ENCODE measurements at places on chromosomes 7 and 10.

DNA sequence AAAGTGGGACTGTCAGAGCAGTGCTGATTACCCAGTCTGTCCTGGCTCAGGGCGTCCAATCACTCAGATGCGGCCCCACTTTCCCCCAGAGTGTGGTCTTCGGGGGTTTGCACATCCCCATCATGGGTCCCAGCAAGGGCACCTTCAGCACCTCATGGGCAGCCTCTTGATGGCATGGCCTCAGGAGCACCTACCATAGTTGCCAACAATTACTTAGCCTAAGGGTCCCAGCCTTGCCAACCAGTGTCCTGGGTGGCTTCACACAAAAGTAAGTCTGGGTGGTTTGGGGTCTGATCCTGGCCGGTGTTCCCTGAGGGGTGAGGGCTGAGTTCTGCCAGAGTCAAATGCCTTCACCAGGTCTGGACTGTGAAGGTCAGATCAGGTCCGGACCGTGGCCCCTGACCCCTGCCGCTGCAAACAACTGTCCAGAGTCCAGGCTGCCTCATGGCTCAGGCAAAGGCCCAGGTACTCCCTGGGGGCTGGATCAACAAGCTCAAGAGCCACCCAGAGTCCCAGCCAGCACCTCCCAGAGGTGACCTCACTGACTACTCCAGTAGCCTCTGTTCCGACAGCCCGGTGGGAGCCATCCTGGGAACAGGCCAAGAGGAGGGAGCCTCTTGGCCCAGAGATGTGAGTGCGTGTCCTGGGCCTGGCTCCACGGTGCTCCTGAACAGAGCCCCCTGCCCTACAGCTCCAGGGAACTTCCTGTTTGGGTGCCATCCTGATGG is 6.2 kb upstream of the MARVELD1 start:
- no peak for DNase-seq

DNA sequence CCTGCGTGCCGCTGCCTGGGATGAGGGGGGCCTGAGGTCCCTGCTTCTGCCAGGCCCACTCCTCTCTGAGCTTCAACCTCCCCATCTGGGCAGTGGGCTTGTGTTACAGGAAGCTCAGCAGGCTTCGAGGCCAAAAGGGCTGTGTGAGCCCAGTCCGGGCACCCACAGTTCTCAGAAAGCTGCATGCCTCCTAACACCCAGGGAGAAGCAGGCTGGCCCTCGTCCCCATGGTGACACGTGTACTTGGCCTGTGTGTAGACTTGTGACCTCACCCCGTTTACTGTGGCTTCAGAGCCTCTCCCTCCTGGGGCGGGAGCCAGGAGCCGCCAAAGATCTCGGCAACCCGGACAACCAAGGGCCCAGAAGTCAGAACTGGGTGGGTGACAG is 2.2 kb upstream of the GRIFIN start:
- DNase-seq: no peak

- no peak for DNase-seq
Measured at GRCh38 chr7:138000081-138000701, 1.7 kb downstream of the CREB3L2 start.

- DNase-seq: no peak
Measured at GRCh38 chr10:16948361-16948760, 131.1 kb upstream of the RSU1 start.

GRCh38 chr10:58588673-58589265 is 76.1 kb downstream of the BICC1 start:
- DNase-seq: no peak

GRCh38 chr7:55534262-55534915 is 37.9 kb downstream of the VOPP1 start:
- DNase-seq: peak; percentile 77

- no peak for DNase-seq
Measured at GRCh38 chr7:120920591-120921274, 29.8 kb upstream of the ING3 start.

- DNase-seq: no peak
Measured at GRCh38 chr7:90910136-90910535, 314.0 kb downstream of the CDK14 start.

- no peak for DNase-seq
Measured at GRCh38 chr7:66206119-66206933, 1.2 kb downstream of the TPST1 start.

GRCh38 chr10:36163827-36164226 is 521.7 kb upstream of the FZD8 start:
- no peak for DNase-seq

- no peak for DNase-seq
Measured at GRCh38 chr7:157360483-157361025, 23.8 kb downstream of the DNAJB6 start.

DNA sequence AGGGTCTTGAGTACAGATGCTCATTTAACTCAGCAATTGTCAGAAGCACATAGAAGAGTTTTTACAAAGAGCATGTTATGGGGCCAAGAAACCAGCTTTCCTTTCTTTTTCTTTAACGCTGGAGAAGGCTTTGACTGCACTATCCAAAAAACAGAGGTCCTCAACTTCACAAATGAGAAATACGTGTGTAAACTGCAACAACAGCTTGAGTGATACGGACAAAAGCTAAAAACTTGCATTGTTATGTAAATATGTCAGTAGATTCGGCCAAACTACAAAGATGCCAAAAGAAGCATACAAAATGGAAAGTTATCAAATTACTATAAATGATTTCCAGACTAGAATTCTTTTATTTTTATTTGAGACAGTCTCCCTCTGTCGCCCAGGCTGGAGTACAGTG is 62.4 kb upstream of the C10orf90 start:
- no peak for DNase-seq

GRCh38 chr10:62384057-62384446 is 9.9 kb downstream of the ZNF365 start:
- no peak for DNase-seq

DNA sequence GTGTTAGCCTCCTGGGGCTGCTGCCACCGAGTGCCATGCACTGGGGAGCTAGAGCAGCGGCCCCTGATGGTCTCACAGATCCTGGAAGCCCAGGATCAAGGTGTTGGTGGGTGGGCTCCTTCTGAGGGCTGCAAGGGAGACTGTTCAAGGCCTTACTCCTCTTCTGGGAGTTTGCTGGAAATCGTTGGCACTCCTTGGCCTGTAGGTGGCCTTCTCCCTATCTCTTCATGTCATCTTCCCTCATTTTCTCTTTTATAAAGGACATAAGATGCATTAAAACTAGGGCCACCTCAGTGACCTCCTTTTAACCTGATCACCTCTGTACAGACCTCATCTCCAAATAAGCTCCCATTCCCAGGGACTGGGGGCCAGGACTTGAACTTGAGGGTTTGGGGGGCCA is 27.0 kb upstream of the ZNF862 start:
- DNase-seq: no peak

DNA sequence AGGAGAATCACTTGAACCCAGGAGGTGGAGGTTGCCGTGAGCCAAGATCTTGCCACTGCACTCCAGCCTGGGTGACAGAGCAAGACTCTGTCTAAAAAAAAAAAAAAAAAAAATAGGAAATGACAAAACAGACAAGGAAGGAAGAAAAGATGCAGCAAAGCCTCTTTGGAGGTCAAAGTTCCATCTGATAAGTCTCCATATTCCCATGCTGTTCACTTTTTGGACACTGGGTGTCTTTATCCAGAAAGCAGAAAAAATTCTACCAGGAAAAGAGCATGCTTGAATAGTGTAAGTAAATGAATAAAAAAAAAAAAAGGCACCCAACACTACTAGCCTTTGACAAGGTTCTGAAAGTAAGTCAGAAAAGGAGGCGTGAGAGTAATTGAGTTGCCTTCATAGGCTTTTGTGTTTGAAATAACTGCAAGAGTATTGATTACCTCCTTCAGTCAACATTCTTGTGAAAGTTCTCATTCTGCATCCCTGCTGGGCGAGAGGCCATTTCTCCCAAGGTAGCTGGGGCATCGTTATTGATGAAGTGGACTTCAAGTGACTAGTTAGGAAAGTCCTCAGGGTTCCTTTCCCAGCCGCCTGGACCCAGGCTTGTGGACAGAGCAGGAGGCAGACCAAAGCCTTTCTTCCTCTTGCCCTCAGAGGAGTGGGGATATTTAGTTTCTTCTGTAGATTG is 133.3 kb upstream of the KIF5B start:
- DNase-seq: no peak

- no peak for DNase-seq
Measured at GRCh38 chr10:32379318-32379949, 32.5 kb upstream of the EPC1 start.

DNA sequence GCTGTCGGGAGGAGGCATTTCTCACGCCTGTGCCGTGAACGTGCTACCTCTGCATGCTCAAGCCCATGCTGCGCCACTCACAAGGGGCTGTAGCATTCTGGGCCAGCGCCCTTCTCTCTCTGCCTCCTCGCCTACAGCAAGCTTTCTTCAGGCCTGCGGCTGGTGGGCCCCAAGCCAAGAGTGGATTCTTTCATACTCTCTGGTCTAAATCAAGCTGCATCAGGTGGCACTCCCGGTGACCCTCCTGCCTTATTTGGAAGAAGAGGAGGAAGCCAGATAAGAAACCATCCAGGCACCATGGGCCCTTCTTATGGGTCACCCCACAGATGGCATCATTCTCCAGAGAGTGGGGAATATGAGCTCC is 86.7 kb upstream of the DUSP5 start:
- no peak for DNase-seq

GRCh38 chr7:45157653-45158401 is at the start of gene RAMP3:
TSS of gene RAMP3 (plus strand) at chr7:45157791. CDS start at chr7:45157829, 38 bp downstream.
- no peak for DNase-seq
